ENCODE measurements at places on chromosomes 3 and 15.

DNA sequence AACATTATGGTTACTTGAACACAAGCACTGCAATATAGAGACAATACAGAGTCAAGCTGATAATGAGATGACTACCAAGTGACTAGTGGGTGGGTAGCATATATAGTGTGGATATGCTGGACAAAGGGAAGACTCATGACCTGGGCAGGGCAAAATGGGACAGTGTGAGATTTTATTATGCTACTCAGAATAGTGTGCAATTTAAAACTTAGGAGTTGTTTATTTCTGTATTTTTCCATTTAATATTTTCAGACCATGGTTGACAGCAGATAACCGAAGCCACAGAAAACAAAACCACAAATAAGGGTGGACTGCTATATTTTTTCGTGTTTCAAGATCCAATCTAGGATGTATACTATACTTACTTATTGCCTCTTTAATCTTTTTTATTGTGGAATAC lies 19.6 kb downstream of the GALK2 start:
- no peak for DNase-seq

- DNase-seq: no peak
Observed at GRCh38 chr3:53068176-53068575, 22.3 kb upstream of the SFMBT1 start.

- DNase-seq: no peak
Observed at GRCh38 chr15:91289324-91289723, 189.3 kb downstream of the SV2B start.

- DNase-seq: no peak
Observed at GRCh38 chr15:63354821-63355650, 26.6 kb downstream of the CA12 start.

DNA sequence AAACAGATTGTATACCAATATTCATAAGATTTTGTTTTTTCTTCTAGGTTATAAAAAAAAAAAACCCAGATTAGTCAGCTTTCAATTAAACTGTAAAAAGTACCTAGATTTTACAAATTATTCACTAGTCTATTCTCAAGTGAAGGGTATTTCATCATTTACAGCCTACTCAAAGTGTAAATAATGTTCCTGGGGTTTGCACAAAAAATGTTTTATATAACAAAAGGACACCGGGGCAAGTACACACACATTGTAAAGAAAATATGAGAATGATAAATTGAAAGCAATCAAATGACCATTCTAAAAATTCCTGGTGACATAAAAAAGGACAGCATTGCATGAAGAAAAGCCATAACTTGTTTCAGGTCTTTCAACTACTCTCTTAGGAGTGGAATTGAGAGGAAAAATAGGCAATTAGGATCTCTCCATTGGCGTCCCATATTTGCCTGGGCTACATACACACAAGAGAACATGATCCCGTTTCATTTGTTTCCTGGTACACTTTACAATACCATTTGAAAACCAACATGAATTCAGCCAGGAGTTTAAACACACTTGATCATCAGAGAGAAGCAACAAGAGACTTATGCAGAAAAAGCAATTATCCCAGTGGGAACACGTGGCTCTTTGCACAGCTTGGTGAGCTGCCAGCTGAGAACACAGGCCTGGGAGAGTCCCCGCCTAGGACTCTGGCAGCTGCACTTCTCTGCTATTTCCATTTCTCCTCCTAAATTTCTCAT lies 1039.2 kb downstream of the ROBO1 start:
- peak; percentile 83 for DNase-seq

GRCh38 chr3:83140983-83141382 lies 1379.5 kb upstream of the GBE1 start:
- no peak for DNase-seq

DNA sequence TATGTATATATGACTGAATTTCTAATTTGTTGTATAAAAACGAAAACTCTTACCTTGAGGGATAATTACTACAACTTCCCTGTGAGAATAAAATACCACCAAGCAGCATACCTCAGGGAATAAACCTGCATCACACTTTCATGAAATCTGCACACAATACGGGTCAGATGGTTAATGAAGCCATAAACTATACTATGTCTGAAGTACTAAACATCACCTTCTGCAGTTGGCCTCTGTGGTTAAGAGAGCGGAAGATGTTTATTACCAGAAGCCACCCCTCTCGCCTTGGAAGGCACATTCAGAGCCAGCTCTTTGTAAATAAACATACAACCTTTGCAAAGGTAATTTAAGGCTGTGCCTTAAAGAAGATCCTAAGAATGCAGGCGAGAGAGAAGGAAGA lies 462.1 kb upstream of the NR2F2 start:
- DNase-seq: no peak

DNA sequence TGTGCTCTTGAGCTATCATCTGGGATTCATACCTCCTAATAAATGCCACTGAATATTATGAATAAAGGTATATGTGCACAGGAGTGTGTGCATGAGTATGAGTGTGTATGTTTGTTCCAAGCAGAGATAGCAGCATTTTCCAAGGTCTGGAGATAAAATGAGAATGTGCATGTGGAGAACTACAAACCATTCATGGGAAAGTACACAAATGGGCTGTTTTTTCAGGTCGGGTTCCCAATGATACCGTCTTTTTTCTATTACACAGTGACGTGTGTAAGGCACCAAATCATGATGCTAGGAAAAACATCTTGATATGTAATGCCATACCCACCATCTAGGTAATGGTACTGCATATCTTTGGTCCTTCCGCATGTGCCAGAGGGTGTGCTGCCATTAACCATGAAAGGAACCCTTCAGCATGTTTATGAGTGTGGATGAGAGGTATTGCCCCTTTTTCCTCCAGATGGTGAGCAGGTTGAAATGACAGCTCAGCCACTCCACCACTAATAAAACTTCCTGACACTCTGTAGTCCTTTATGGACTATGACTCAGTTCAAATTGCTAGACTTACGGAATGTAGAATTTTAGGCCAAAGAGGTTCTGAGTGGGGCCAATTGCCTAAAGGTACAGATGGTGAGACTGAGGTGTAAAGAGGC lies 36.4 kb upstream of the COPB2 start:
- no peak for DNase-seq
